ENCODE measurements at places on chromosomes 16 and 17. TPM values are rescaled to one million over a fixed set of nuclear protein-coding genes. Genes with fewer than 3 reads are reported as not detected.
A peak's percentile ranks its signal among the peaks of the same experiment; 100 is the strongest.

- H3K4me1 ChIP-seq: peaks cover 34% of the 10 kb centered on the region
- H3K27me3 ChIP-seq: no peaks in the 10 kb centered on the region
- no peaks in the 10 kb centered on the region for H3K36me3 ChIP-seq
- peak overlapping the region; percentile 97 for H3K27ac ChIP-seq
- H3K4me3 ChIP-seq: peak overlapping the region; percentile 81
Measured at GRCh38 chr16:11743308-11744074, 834 bp upstream of the TXNDC11 start.

DNA sequence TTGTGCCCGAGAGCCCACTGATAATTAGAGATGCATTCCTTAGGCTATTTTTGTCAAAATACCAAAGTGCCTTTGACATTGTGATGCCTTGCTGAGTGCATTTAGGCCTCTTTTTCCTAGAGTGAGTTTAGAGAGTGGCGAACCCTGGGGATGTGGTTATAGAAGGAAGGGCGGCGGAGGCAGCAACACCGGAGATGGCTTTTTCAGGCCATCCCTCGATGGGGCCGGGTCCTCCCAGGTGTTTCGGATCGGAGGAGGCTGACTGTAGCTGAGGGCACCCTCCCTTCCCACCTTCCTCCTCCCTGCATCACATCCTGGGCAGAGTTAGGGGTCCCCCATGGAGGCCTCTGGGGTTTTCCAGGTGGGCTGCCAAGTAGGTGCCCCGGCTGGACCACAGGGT, 6.6 kb upstream of the SNAI3 start:
- H3K4me3 ChIP-seq: no peak overlapping the region
- no peak for DNase-seq
- no peaks in the 10 kb centered on the region for H3K4me1 ChIP-seq
- H3K27me3 ChIP-seq: peaks cover 2% of the 10 kb centered on the region
- H3K27ac ChIP-seq: no peak overlapping the region
- H3K36me3 ChIP-seq: no peaks in the 10 kb centered on the region

DNA sequence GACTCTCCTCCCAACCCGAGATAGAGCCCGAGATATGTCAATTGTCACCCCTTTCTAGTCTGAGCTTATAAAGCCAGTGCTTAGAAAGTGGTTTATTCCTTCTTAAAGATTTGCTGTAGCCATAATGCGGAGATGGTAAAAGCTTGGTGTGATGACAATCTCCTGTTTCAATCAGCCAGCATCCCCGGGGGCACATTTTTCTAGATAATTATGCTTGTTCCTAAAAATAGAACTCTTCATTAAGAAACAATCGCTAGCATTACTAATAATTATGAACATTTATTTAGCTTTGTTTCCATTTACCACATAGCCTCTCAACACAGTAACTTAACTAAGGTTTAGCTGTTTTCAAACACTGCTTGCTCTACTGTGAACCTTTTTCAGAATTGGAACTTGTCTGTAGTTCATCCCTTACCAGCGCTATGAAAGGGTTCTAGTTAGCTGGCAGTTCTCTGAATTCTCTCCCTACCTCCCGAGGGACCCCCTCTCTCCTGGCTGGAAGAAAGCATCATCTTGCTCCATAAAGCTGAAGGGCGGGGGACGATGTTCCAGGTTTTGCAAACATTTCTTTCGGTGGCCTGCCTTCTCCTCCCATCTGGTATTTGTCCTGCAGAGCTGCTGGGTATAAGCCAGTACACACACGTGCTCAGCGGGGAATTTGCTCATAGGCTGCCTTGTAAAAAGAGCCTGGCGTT, 922 bp upstream of the MRPL58 start:
- H3K27me3 ChIP-seq: no peaks in the 10 kb centered on the region
- peaks cover 9% of the 10 kb centered on the region for H3K4me1 ChIP-seq
- no peaks in the 10 kb centered on the region for H3K36me3 ChIP-seq
- H3K4me3 ChIP-seq: no peak overlapping the region
- DNase-seq: peak; percentile 67

GRCh38 chr16:3152277-3152990, 17.6 kb downstream of the ZNF213 start:
- no peak overlapping the region for H3K27ac ChIP-seq
- H3K4me3 ChIP-seq: peak overlapping the region; percentile 52
- H3K27me3 ChIP-seq: no peaks in the 10 kb centered on the region
- peak; percentile 95 for DNase-seq
- no peaks in the 10 kb centered on the region for H3K36me3 ChIP-seq

DNA sequence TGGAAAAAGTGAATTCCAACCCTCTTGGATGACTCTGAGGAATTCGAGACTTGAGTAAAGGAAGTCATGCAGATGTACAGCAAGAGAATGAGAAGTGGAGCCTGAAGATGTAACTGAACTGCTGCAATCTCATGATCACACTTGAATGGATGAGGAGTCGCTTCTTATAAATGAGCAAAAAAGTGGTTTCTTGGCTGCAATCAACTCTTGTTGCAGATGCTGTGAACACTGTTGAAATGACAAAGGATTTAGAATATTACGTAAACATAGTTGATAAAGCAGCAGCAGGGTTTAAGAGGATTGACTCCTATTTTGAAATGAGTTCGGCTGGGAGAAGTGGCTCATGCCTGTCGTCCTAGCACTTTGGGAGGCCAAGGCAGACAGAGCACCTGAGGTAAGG, 25.5 kb downstream of the ASPA start:
- no peak overlapping the region for H3K4me3 ChIP-seq
- DNase-seq: no peak
- no peaks in the 10 kb centered on the region for H3K4me1 ChIP-seq
- H3K36me3 ChIP-seq: no peaks in the 10 kb centered on the region

- H3K27me3 ChIP-seq: no peaks in the 10 kb centered on the region
- DNase-seq: no peak
- no peaks in the 10 kb centered on the region for H3K4me1 ChIP-seq
- no peak overlapping the region for H3K27ac ChIP-seq
- H3K36me3 ChIP-seq: no peaks in the 10 kb centered on the region
Measured at GRCh38 chr16:88927010-88927409, 50.0 kb downstream of the CBFA2T3 start.

DNA sequence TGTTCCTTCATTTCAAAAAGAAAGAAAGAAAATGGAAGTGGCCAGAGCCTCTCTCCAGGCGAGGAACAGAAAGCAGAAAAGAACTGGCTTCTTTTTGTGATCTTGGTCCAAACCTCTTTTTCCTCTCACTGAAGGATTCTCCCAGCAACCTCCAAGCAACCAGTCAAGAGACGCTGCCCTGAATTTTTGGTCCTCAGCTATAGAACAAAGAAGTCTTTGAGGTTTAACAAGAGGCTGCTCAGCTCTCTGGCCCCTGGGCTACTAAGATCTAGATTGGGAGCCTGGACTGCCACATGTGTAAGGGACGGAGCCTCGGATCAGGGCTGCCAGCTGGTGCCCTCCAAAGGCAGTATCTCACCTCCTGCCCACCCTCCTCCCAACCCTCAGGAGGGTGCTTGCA, 62.6 kb downstream of the AXIN2 start:
- no peak overlapping the region for H3K4me3 ChIP-seq
- DNase-seq: no peak
- H3K36me3 ChIP-seq: no peaks in the 10 kb centered on the region
- H3K4me1 ChIP-seq: no peaks in the 10 kb centered on the region
- no peak overlapping the region for H3K27ac ChIP-seq
- no peaks in the 10 kb centered on the region for H3K27me3 ChIP-seq

GRCh38 chr17:74877592-74878548, 5.1 kb upstream of the FDXR start:
- H3K27ac ChIP-seq: no peak overlapping the region
- no peak overlapping the region for H3K4me3 ChIP-seq
- no peaks in the 10 kb centered on the region for H3K27me3 ChIP-seq
- H3K4me1 ChIP-seq: peaks cover 3% of the 10 kb centered on the region
- no peak for DNase-seq

DNA sequence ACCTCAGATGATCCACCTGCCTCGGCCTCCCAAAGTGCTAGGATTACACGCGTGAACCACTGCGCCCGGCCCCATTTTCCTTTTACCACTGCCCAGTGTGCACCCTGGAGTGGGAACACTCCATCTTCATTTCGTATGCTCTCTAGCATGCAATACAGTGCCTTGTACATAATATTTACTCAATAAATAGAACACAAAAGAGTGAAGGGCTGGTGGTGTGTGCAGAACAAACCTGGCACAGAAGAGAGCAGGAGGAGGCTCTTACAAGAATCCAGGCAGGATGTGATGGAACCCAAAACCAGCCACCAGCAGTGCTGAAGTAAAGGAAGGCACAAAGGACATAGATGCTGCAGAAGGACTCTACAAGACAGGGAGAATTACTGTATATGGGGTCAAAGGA, 7.3 kb downstream of the KRT37 start:
- no peak for DNase-seq
- H3K4me3 ChIP-seq: no peak overlapping the region
- peaks cover 16% of the 10 kb centered on the region for H3K4me1 ChIP-seq
- no peaks in the 10 kb centered on the region for H3K36me3 ChIP-seq

DNA sequence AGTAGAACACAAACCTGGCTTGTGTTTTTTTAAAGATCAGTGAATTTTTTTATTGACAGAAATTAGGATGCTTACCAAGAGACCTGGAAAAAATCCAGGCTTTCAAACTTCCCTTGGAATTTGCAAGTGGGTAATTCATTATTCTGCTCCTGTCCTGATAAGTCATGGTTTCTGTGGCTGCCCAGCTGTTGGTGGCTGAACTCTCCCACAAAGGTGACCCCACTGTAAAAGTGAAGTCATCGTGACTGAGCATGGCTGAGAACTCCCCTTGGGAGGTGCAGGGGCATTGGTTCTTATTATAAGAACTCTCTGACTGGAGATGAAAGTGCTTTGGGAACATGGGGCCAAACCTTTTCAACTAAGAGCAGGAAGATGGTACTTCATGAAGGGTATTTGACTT, 46.6 kb upstream of the TANC2 start:
- H3K4me3 ChIP-seq: no peak overlapping the region
- H3K27ac ChIP-seq: no peak overlapping the region
- peak; percentile 58 for DNase-seq

- no peaks in the 10 kb centered on the region for H3K27me3 ChIP-seq
- no peaks in the 10 kb centered on the region for H3K4me1 ChIP-seq
Measured at GRCh38 chr16:88072571-88073001, 121.4 kb downstream of the BANP start.

DNA sequence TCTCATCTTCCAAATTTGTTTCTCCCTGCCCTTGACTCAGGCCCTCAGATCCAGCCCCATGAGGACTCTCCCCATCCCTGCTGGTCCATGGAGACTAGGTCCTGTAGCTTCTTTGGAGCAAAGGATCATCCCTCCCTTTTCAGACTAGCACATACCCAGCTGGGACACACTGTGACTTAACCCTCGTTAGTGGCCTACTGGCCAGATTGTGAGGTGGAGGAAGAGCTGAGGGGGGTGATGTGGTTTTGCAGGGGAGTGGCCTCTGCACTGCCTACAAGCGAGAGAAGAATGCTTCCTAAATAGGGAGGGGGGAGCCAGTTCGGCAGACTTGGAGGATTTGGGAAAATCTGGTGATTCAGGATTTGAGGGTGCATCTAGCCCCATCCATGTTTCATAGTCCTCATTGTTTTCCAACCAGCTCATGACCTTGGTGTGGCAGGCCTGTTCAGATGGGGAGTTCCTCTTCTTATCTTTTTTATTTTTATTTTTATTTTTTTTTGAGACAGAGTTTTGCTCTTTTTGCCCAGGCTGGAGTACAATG, 47.8 kb upstream of the SLC47A1 start:
- H3K4me1 ChIP-seq: no peaks in the 10 kb centered on the region
- H3K27me3 ChIP-seq: no peaks in the 10 kb centered on the region
- H3K36me3 ChIP-seq: no peaks in the 10 kb centered on the region
- no peak overlapping the region for H3K4me3 ChIP-seq

DNA sequence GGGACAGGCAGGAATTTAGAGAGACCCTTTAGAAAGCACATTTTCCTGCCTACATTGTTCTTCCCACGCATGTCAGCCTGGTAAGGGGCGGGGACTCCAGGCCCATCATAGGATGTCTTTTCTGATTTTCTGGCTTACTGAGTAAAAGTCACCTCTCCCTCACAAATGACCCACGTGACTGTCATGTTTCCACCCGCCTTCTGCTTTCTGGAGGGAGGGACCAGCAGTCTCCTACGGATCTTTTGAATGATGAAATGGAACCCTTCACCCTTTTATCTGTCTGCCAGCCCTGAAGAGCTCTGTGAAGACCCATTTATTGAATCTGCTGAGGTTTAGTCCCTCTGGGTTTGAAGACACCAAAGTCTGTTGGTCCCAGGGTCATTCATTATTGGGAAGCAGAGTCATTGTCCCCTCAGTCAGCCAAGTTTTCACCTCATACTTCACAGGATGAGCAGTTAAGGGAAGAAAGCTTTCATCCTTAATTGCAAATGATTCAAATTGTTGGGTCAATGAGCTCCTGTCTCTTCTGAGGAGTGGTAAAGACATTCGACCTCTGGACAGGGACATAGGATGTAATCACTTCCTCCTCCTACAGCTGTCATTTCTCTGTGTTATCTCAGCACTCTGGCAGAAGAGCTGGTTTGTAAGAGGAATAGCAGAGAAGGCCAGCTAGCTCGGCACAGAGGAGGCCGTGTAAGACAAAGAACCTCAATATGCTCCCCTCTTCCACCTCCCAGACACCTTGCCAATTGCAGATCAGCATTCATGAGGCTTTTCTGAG, 446.1 kb downstream of the HS3ST3B1 start:
- H3K4me1 ChIP-seq: no peaks in the 10 kb centered on the region
- no peak overlapping the region for H3K27ac ChIP-seq
- H3K36me3 ChIP-seq: no peaks in the 10 kb centered on the region
- no peaks in the 10 kb centered on the region for H3K27me3 ChIP-seq
- H3K4me3 ChIP-seq: no peak overlapping the region

GRCh38 chr17:602436-602835, 112.2 kb downstream of the VPS53 start:
- peaks cover 4% of the 10 kb centered on the region for H3K4me1 ChIP-seq
- no peak overlapping the region for H3K27ac ChIP-seq
- DNase-seq: no peak
- no peaks in the 10 kb centered on the region for H3K27me3 ChIP-seq
- no peak overlapping the region for H3K4me3 ChIP-seq
- no peaks in the 10 kb centered on the region for H3K36me3 ChIP-seq

DNA sequence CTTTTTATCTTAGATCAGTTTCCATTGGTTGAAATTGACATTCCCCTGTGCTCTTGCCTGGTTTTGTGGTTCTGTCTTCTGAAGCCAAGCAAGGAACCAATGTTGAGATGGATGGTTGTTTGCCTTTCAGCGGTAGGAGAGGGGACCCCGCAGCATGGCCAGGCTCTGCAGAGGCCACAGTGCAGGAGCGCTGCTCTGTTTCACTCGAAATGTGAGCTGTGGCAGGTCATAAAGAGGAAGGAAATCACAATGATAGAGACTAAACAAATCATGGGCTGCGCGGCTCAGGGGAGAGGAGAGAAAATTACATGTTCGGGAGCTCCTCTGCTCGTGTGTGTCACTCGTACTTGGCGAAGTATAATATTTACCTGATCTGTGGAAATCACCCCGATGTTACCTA, 148.2 kb downstream of the SNX29 start:
- peak; percentile 66 for DNase-seq
- H3K27ac ChIP-seq: no peak overlapping the region
- peaks cover 15% of the 10 kb centered on the region for H3K36me3 ChIP-seq
- H3K4me1 ChIP-seq: peaks cover 15% of the 10 kb centered on the region

- no peak overlapping the region for H3K4me3 ChIP-seq
- H3K36me3 ChIP-seq: no peaks in the 10 kb centered on the region
- no peaks in the 10 kb centered on the region for H3K27me3 ChIP-seq
- H3K27ac ChIP-seq: no peak overlapping the region
- no peaks in the 10 kb centered on the region for H3K4me1 ChIP-seq
- no peak for DNase-seq
Measured at GRCh38 chr16:85843471-85844168, 44.1 kb downstream of the COX4I1 start.

Gene GCGR
- total RNA-seq: 9.3 TPM

Gene PGAP6
- total RNA-seq: 65.0 TPM

Gene TRIM47
- 118 TPM for total RNA-seq

Gene CHAD
- total RNA-seq: 0.22 TPM

Gene CLUH
- total RNA-seq: 93.1 TPM

Measured in kidney (tissue), 22 donors.